ENCODE measurements at places on chromosomes 3 and 15.

DNA sequence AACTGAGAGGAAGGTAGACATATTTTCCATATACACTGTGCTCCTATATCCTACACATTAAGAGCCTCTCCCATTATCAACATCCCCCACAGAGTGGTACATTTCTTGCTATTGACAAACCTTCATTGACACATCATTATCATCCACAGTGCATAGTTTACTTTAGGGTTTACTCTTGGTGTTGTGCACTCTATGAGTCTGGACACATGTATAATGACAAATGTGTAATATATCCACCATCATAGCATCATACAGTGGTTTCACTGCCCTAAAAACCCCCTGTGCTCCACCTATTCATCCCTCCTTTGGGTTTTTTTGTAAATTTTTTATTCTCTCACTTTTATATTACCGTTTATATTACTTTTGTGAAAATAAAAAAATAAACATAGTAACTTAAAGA, 22.2 kb upstream of the CLDN18 start:
- no peak for DNase-seq

GRCh38 chr15:84859144-84859543, 25.3 kb upstream of the SLC28A1 start:
- no peak for DNase-seq

GRCh38 chr15:60462027-60462426, 16.9 kb downstream of the ICE2 start:
- no peak for DNase-seq

GRCh38 chr3:181971424-181971823, 259.7 kb downstream of the SOX2 start:
- no peak for DNase-seq

GRCh38 chr3:185084901-185085300, 68.0 kb downstream of the C3orf70 start:
- no peak for DNase-seq

DNA sequence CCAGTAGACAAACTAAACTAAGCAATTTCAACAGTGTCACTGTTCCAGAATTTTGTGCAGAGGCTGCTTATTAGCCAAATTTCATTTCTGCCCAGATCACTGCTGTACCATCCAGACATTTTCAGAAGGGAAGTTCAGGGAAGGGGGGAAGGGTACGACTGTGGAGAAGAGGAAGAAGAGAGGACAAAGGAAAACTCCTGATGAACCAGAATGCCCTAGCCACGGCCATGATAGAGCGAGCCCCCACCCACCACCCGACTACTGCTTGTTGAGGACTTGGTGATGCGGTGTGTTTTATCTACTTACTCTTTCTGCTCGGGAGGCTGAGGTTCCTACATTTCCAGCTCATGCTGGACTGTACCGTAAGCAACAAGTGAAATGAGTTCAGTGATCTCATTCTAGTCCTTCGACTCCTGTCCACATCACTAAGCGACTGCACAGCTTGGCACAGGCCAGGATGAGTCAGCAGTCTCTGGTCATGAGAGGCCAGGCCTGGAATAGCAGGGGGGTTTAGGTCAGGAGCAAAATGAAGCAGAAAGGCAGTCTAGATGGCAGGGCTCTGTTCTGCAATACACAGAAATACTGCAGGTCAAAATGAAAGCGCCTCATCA, 330.8 kb downstream of the TIGIT start:
- DNase-seq, result peak; percentile 82

GRCh38 chr3:28916713-28917499, 364.0 kb upstream of the RBMS3 start:
- peak; percentile 84 for DNase-seq

DNA sequence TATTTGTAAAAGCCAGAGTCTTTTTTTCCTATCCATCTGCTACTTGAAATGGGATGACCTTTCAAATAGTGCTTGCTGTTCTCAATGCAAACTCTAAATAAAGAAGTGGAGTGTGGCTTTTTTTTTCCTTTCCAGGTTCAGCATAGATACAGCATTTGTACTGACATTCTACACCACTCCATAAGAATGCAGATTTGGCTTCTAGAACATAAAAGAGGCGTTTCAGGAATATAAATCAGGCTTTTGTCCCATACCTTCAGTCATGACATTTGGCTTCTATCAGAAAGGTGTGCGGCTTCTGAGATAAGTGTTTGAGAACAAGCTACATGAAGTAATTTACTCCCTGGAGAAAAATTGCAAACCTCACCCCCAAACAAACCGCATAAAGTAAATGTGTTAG, 553.1 kb downstream of the FHIT start:
- DNase-seq, result no peak

DNA sequence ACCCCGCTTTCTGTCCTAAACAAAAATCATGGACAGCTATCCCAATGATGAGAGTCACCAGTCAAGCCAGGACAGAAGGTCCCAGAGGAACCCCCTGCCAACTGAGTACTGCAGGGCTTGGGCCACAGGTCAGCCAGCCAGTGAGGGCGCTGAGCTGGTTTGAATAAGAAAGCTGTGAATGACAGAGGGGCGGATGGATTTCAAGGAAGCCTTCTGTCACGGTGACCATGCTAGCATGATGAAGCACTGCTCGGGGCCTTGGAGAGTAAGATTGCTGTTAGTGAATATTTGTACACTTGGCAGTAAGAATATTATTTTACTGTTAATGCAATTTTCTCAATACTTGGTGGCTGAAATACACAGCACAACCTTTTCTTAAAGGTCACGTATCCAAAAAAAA, 734.0 kb upstream of the NR2F2 start:
- no peak for DNase-seq

DNA sequence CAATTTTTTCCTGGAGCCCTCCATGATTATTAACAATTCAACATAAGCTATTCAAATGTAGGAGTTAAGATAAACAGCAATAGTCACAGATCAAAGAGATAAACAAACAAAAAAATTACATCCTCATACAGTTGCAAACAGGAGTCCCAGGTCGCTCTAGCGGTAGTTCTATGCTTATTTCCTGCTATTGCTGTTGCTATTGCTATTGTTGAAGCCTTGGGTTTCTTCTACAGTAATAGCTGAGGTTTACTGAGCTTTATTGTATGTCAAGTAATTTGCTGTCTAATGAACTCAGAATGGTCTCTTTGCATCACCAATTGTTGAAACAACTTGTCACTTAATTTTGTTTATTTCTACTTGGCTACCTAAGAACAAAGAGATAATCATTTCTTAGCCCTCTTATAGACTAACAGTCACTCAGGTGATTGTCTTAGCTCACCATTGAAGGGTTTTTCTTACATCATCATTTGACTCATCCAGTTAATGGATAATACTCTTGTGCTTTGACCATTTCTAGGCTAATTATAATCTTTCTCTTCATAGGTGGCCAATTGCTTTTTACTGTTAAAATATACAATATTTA, 654.6 kb downstream of the MECOM start:
- DNase-seq, result no peak

DNA sequence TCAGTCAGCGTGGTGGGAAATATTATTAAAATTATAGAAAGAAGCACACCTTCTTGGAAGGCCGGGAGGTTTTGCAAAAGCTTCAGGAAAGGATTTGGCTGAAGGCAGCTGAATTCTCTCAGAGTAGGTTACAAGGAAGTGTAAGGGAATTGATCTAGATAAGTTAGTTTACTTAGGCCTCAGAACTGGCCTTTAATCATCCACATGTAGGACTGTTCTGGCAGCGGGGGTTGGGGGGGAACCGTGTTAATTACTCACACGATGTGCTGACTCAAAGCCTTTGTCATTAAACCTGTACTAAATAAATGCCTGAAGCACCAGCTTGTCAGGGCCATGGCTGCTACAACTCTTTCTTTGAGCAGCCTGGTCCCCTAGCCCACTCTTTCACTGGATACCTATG, 12.8 kb downstream of the ASB14 start:
- DNase-seq, result no peak

DNA sequence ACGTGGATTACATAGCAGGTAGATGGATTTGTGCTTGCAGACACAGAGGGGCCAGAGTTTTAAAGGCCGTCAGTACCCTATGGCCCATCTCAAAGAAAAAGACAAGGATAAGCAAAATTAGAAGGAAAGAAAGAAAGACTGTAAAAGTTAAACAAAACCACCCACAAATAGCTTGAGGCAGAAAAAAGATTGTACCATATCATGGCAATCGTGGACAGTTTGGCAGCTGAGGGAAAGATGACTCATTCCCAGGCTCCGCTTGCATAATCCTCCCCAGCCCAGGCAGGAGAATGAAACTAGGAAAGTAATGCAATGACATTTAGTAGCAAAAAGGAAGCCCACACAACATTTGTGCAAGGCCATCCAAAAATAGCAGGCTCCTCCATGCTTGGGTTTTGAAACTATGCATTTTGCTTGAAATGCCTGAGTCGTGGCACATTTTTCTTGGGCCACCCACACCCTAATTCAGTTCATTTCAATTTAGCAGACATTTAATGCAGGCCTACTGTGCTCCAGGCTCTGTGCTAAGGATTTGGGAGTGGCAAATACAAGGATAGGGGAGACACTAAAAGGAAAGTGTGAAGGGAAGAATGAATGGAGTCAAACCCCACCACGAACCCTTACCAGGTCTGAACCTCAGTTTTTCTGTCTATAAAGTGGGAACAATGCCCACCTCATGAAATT, 40.9 kb upstream of the SMAD3 start:
- peak; percentile 80 for DNase-seq

DNA sequence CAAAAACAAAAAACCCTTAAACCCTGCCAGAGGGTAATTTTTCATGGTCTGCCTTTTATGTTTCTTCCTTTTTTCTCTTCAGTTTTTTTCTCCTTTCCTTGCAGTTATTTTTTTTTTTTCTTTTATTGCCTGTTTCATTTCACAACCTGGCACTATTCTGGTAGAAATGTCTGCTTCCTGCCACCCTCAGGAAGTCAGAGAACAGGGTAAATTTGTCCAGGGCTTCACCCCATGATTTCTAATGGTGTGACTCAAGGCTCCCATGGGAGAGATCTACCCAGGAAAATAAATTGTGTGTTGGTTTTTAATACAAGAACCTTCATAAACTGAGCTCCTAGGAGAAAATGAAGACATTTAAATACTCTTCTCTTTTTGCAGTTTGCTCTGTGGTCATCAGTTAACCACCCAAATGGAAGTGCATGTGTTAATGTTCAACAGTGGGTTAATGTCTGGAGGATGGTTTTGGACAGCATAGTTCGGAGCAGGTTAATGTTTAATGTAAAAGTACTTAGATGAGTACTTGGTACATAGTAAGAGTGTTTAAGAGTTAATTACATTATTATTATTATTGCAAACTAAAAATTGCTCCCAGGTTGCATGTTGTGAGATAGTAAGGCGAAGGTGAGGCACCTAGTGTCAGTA, 45.9 kb downstream of the CGNL1 start:
- DNase-seq, result no peak

GRCh38 chr3:152491922-152492321, 223.2 kb downstream of the MBNL1 start:
- DNase-seq, result no peak

DNA sequence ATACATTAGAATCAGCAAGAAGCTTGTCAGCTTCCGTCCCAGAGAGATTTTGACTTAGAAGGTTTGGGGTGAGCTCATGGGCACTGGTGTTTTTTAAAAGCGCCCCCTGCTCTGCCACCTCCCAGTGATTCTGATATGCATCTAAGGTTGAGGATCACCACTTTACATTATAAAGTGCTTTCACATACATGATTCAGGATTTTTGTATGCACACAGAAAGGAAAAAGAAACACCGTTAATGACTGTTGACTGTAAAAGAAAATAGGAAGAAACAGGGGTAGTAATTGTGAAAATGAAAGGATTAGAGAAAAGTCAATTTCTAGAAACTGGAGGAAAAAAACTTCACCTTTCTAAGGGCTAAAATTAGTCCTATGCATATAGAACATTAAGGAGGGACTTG, 104.9 kb upstream of the ZBED2 start:
- DNase-seq, result no peak

GRCh38 chr15:66224946-66225345, 28.6 kb downstream of the MEGF11 start:
- no peak for DNase-seq

- DNase-seq, result no peak
Observed at GRCh38 chr3:100033184-100033583, 81.1 kb downstream of the FILIP1L start.

DNA sequence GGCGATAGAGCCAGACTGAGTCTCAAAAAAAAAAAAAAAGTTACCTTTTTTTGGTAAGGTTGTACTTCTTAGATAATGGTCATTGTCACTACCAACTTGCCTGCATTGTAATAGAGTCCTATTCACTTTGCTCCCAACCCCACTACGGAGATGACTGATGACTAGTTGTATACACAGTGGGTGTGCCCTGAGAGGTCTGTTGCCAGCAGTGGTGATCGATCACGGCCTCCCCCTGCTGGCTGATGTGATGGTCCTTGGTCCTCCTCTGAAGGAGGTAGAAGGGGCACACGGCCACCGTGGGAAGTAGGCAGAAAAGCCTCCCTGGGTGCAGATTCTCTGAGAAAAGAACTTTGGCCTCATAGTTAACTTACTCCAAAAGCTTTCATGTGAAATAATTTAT, 10.7 kb downstream of the GCNT3 start:
- no peak for DNase-seq

DNA sequence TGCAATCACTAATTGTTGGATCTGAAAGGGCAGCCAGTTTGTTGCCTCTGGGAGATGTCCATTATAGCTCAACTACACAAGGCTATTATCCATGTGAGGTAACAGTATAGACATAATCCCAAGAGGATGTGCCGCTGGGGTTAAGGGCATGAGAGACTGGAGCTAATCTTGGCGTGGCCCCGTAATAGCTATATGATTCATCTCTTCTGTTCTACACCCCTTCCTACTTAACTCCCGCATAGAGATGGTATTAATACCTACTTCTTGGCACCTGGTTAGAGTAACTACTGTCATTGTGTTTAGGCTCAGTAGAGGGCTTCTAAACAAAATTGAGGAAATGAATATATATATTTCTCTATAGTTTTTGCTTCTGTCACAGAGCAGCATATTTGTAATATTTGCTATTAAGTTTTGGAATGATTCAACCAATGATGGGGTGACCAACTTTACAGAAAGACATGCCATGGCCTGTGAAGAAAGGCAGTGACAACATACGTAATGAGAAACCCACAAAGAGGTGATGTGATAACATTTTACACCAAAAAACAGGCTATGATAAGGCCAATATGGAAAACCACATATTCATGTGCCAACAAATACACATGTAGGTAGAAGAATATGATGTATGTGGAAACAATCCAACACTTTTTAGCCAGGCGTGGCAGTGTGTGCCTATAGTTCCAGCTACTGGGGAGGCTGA, 76.8 kb upstream of the DPH6 start:
- DNase-seq, result no peak

- DNase-seq, result no peak
Observed at GRCh38 chr3:10444110-10444429, 61.3 kb downstream of the ATP2B2 start.

GRCh38 chr3:197023241-197023997, 6.2 kb downstream of the MELTF start:
- no peak for DNase-seq

DNA sequence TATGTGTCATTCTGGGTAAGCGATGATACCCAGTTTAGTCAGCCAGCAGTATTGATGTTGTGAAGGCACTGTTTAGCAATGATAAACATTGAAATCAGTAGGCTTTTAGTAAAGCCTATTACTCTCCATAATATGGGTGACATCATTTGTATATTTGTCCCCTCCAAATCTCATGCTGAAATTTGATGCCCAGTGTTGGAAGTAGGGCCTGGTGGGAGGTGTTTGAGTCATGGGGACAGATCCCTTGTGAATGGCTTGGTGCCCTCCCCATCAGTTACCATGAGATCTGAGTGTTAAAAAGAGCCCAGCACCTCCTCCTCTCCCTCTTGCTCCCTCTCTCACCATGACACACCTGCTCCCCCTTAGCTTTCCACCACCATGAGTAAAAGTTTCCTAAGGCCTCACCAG, 31.4 kb upstream of the FAN1 start:
- no peak for DNase-seq

- peak; percentile 56 for DNase-seq
Observed at GRCh38 chr15:64774629-64775493, 528 bp downstream of the RBPMS2 start.

- DNase-seq, result no peak
Observed at GRCh38 chr3:197686899-197687298, 49.8 kb downstream of the RUBCN start.

Data from right forelimb (tissue), 1 donor.